ENCODE measurements at places on chromosomes 5 and 9.

- peak; percentile 68 for DNase-seq
These were observed at the start of gene ENC1 for GRCh38 chr5:74640450-74640953. ENC1 (minus strand) TSS chr5:74640728; CDS start chr5:74636485, 4,243 bp downstream.

GRCh38 chr5:59640411-59640810, 253.1 kb downstream of the PDE4D start:
- no peak for DNase-seq

- DNase-seq: peak; percentile 37
These were observed 363.9 kb downstream of the AGTPBP1 start for GRCh38 chr9:85377731-85378289.

DNA sequence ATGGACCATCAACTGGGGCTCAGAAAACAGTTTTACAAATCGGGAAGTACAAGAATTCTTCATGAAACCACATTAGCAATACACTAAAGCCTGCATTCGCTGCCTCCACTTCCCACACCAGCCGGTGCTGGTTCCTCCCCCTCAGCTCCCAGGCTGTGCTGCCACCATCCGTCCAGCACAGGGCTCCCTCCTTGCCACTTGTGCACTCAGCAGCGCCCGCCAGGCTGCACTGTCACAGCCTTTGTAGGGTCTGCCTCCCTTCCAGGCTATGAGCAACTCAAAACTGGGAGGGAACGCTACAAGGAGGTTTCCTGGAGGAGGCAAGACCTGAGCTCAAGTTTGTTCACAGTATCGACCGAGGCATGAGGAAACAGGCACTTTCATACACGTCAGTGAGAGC, 7.7 kb downstream of the MAPK9 start:
- DNase-seq: no peak
